ENCODE measurements at places on chromosomes 7 and 10.

DNA sequence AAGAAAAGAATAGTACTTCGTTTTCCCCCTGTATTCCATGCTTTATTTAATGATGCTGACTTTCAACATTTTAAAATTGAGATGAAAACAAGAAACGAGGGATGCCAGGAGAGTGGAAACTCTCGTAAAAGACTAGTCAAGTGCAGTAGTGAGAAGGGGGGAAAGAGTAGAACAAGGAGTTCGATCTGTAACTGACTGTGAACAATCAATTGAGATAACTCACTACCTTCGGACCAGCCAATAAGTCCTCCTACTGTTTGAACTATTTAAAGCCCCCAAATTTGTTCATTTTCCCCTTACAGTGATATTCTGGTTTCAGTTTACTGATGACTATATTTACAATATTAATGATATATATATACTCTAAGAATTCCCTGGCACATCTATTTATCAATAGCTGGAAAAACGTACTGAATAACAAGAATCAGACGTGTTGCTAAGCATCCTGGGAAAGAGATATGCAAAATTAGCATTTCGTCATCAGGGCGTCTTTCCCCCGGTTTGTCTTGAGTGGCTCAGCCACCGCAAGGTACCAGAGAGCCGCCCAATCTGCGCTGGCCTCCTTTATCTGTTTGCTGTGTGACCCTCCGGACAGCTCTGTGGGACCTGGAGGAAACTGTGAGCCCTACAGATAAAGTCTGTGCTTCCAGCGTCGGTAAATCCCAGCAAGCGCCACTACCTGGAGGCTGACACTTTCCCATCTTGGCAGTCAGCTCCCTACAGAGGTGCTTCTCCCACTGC, 41.1 kb downstream of the PDIA4 start:
- DNase-seq = peak; percentile 73

GRCh38 chr10:17113889-17114540, 15.6 kb downstream of the CUBN start:
- DNase-seq = no peak

GRCh38 chr7:83876593-83876992, 227.7 kb upstream of the SEMA3E start:
- DNase-seq = peak; percentile 39

GRCh38 chr10:60944910-60945297, 919 bp upstream of the RHOBTB1 start:
- no peak for DNase-seq

DNA sequence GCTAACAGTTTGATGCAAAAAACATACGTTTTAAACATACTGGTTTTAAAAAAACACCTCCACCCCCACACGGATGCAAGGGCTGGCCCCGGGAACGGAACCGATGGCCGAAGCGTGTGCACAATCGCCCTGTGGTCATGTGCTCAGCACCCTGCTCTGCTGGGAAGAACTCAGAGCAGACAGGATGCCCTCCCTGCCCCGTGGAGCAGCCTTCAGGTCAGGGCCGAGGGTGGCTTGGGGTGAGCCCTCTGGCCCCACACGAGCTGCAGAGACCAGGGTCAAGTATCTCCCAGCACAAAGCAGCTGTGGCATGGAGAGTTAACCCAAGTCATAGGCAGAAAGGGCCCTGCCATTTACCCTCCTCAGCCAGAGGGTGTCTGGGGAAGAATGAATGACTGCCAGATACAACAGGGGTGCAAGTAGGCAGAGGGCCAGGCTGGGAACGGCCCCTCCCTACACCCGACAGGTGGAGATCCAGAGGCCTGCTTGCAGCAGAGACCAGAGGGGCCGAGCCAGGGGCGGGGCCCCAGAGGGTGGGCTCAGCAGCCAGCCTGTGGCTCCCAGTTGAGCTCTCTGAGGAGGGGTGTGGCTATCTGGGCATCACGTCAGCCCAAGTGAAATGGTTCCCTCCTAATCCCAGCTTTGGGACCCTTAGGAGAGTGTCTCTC, 56.8 kb downstream of the ZRANB1 start:
- no peak for DNase-seq

GRCh38 chr10:79471776-79472175, 26.4 kb upstream of the ZCCHC24 start:
- DNase-seq = no peak

DNA sequence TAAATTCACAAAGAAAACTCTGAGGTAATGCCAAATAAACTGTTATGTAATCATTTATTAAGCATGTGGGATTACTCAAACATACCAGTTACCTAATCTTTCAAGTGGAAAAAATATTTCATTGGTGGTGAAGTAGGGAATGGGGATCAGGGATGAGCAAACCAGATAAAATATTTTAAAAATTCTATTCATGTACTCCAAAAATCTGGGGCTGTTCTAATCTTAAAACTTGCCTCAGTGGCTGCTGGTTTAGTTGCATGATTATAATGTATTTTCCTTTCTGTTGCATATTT, 19.5 kb downstream of the LMOD2 start:
- DNase-seq = peak; percentile 49

DNA sequence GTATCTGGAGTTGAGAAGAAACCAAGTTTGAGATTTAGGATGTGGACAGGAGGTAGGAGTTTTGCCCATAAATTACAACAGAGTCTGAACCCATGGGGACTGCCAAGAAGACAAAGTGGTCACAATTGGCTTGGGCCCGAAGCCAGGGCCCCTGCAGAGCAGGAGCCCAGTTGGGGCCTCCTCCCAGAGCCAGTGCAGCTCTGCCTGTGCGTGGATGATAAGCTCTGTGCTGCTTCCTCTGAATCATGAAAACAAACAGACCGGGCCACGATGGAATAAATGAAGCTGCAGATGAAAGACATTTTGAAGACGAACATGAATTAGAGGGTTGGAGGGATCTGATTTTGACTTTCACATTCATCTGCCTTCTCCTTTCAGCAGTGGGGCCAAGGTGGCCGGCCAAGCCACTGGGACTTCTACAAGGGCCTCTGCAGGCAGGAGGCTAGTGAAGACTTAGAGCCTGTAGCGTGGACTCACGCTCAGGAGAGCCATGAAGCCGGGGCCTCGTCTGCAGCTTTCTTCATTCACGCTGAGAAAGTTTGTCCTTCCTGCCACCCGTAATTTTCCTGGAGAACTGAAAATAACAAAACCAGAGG, 156.8 kb upstream of the LYZL1 start:
- no peak for DNase-seq

GRCh38 chr7:30931161-30931928, 19.7 kb downstream of the AQP1 start:
- no peak for DNase-seq

GRCh38 chr7:12805957-12806356, 118.5 kb downstream of the ARL4A start:
- no peak for DNase-seq

All from HS-5 (cell line).